ENCODE measurements at places on chromosomes 12 and 14.

DNA sequence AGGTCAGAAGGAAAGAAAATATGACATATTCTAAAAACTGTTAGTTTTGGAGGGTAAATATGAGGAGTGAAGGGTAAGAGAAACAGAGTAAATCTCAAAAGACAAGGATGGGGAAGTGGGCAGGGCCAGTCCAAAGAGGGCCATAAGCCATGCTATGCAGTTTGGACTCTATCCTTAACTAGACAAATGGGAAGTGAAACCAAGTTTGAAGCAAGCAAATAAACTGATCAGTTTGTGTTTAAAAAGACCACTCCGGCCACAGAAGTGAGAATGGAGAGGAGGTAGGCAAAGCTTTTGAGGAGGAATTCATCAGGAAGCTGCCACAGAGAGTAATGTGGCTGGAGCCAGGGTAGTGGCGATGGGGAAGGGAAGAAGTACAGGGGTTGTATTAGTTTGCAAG lies 37.5 kb upstream of the DAAM1 start:
- no peak for DNase-seq

DNA sequence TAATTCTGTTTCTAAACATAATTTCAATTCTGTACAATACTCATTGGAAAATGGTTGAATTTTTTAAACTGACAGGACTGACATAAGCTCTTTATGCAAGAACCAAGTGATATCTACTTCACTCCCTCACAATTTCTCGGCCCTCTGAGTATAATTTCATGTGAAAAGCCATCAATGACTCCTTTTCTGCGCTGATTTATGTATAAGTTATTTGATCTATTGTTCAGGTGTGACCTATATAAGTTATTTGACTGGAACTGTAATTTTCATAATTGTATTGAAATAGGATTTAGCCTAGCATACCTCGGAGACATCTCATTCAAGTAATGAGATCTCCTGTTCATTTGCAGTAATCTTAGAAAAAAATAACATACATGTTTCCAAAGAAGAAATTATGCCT lies 184.4 kb downstream of the SYT1 start:
- DNase-seq: no peak

- DNase-seq: no peak
Observed at GRCh38 chr12:79826267-79827128, 108.4 kb downstream of the PPP1R12A start.

DNA sequence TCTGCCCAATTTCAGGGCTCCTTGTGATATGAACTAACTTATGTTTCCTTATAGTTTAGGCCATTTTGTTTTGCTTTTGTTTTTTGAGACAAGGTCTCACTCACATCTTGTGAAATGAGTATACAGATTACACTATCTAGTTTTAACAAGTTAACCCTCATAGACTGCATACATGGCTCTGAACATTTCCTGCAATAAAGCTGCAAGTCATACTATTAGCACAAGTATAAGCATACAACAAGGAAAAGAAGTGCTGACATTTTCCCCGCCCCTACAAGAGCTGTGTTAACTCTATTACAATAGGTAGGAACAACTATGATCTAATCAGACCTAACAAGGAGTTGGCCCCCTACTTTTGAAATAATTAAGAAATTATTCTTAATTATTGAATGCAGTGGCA lies 35.9 kb downstream of the CCDC177 start:
- DNase-seq: no peak

DNA sequence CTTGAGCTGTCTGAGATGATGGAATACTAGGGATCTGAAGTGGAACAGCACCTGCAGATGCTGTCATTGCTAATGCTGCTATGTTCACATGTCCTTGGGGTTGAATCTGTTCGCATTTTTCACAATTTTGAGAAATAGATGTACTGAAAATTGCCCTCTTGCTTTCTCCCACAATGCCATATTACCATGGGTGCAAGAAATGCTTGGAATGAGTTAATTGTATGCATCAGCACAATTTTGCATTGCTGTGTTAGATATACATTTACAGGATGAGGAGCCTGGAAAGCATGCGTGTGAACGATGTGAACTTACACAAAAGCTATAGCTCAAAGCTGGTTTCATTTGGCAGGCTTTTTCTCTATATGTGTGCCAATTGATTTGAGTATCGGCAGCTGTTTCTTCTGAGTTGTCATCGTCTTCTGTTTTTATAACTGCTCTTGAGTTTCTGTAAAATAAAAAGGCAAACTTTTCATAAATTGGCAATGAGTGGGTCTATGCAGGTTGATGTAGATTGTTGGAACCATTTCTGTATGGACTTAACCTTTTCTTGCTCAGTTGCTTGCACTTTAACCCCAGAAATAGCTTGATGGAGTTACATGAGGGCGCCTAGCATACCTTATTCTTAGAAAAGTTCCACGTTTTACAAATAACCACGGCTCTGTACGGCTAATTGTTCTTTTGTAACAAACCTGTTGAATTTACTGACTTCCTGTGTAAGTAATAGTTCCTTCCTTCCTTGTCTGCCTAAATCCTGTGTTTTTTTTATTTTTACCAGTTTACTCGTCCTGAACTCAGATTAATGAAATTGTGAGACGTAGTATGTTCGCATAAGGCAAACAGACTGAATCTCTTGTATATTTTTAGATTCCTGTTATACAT lies 105.9 kb downstream of the FGD4 start:
- DNase-seq: no peak

DNA sequence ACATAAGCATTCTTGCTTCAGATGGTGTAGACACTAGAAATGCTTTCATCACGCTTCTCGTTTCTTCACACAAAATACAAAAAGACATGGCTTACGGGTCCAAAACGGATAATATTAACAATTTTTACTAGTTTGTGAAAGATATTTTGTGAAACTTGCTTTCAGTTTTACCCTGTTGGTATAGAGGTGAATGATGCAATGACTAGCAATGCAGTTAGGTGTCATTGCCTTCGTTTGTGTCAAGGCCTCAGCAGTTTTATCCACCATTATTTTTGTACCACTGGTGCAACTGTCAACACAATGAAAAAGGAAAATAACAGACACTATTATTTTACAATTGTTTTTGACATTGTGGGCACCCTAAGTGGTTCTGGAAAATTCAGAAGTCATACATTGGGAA lies 323.0 kb downstream of the FLRT2 start:
- DNase-seq: peak; percentile 19

DNA sequence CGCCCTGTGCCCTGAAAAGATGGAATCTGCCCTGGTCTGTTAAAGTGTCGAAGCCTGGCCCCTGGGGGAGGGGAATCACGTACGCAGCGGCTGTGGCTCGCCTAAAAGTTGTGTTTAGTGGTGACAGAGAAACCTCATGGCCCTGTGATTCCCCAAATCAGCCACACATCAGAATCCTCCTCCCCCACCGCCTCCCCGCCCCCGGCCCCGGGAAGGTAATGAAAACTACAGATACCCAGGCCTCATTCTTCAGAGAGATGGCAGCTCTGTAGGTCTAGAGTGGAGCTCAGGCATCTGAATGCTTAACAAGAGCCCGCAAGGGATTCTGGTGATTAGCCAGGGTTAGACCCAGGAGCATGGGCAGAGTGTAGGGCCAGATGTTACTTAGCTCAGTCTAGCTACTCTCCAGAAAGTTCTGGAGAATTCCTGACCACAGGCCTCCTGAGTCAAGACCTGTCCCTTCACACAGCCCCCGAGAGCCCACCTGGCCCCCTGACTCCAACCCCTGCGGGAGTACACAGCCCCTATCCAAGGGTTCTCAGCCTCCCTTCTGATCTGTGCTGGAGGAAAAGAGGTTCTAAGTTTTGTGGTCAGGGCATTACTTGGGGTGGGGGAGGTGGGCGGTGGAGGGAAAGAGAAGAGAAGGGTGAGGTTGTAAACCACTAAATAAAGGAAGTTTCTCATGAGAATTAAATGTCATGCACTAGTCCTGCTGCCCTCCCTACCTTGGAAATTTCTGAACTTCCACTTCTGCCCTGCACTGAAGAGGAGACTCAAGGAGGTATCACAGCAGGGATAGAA lies 114.8 kb downstream of the PLXNC1 start:
- DNase-seq: no peak

- DNase-seq: no peak
Observed at GRCh38 chr14:99748529-99748928, 44.7 kb upstream of the EML1 start.

GRCh38 chr12:96014943-96015599 lies 18.9 kb upstream of the HAL start:
- no peak for DNase-seq

GRCh38 chr12:92063641-92064040 lies 82.0 kb downstream of the BTG1 start:
- peak; percentile 59 for DNase-seq

DNA sequence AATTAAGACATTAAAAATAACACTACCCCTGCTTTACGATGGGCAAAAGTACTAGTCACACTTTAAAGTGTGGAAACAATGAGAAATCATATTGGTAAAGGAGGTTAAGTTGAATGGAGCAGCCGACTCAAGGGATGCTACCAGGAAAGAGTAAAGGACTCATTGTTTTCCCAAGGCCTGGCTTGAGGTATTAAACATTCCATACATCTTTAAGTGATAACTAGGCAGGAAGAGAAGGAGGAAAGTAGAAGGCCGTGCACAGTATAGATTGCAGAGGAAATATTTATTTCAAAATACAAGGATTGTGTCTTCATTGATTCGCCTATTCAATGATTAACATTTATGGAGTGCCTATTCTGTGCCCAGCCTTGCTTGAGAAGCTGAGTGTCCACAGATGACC lies 20.6 kb upstream of the YARS2 start:
- DNase-seq: no peak

- no peak for DNase-seq
Observed at GRCh38 chr12:22573181-22573580, 28.8 kb upstream of the C2CD5 start.

DNA sequence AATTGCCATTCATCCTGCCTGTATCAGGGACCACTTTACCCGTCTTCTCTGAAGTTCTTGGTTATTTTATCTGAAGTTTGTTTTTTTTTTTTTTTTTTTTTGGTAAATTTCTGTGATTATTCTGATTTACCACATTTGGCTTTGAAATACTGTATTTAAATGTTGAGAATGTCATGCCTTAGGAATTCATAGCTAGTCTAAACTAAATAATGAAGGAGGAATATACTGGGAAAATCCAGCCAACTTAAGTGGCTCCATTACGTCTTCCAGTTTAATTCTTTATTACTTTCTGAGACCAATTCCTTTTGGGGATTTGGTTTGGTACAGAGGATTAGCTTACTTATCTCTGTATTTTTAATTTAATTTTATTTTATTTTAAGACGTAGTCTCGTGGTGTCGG lies 60.3 kb upstream of the KCNMB4 start:
- DNase-seq: no peak

- no peak for DNase-seq
Observed at GRCh38 chr14:99724939-99725773, 41.1 kb downstream of the CYP46A1 start.

GRCh38 chr14:101687756-101688546 lies 73.6 kb upstream of the PPP2R5C start:
- DNase-seq: no peak

DNA sequence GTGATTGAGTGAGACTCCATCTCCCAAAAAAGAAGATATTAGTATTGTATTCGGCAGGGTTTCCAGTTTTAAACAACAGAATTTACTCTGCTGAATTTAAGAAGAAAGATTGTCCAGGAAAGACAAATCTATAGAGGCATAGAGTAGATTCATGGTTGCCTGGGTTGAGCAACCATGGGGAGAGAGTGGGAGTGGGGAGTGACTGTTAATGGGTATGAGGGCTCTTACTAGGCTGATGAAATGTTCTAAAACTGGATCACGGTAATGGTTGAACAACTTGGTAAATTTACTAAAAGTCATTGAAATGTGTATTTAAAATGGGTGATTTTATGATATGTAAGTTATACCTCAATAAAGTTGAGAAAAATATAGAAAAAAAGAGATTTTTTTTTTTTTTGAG lies 13.9 kb upstream of the C12orf76 start:
- no peak for DNase-seq

GRCh38 chr14:29822430-29822709 lies 105.3 kb downstream of the PRKD1 start:
- DNase-seq: no peak

DNA sequence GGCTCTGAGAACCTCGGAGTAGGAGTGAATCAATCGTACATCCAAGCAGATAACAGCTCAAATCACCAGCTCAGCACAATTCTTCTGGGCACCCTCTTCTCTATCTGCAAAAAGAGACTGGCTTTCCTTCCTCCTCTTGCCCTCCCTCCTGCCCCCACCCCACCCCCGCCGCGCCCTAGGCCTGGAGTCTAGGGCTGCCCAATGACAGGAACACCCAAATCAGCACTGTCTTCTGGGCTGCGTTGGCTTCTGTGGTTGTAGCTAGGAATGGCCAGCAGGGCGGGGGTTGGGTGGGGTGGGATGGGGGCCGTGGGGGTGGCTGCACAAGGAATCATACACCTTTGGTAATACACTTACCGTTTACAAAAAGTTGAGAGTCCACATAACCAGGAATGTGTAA lies 28.0 kb upstream of the TMCC3 start:
- DNase-seq: no peak

DNA sequence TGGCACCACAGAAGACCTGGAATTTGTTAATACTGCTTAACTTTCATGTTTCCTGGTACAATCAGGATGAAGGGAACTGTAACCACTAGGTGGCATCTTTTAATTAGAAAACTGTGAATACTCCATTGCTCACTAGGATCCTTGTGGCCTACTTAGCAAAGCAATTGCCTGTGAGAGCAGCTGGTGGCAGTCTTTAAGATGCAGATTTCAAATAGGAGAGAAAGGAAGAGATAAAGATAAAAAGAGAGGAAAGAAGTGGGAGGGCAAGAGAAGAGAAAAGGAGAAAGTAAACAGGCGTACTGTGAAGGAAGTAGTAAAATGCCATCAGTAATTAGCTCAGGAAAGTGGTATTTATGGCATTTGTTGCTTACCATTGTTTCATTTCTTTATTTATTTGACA lies 114.5 kb downstream of the RAD51B start:
- peak; percentile 86 for DNase-seq

DNA sequence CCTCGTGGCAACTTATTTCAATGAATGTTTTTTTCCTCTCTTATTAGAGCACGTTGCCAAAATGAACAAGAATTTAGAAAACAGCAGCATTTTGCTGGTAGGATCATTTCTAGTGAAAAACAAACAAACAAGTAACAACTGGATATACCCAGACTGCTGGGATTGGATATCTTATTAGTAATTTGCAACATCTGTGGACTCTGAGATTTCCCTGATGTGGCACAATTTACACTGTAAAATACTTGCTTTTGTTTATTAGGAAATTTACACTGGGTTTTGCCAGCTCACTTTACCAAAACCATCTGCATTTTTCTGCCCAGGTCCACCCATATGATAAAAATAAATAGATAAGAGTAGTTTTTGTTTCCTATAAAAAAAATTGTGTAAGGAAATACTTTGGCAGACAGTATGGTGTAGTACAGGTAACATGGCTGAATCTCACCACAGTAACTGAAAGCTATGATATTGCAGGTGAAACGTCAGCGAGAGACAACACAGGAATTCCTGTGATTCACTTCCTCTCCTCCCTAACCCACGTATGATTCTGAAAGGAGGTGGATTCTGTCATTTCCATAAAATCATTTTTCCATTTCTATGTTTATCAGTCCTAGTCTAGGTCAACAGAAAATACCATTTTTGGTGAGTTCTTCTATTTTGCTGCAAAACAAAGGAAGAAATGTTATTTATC lies 176.2 kb upstream of the NOVA1 start:
- DNase-seq: no peak
